ENCODE measurements at places on chromosomes 2 and 18.

GRCh38 chr2:1539441-1539840 lies 126.2 kb downstream of the TPO start:
- DNase-seq, result no peak

- DNase-seq, result no peak
Measured at GRCh38 chr18:67901573-67901972, 385.1 kb upstream of the DSEL start.

- DNase-seq, result no peak
Measured at GRCh38 chr18:12518326-12518725, 110.6 kb downstream of the PRELID3A start.

GRCh38 chr2:168181825-168182224 lies 65.6 kb downstream of the STK39 start:
- DNase-seq, result no peak

- DNase-seq, result no peak
Measured at GRCh38 chr2:176533505-176534193, 264.4 kb downstream of the MTX2 start.

- DNase-seq, result no peak
Measured at GRCh38 chr2:215970425-215970824, 42.9 kb downstream of the MREG start.

DNA sequence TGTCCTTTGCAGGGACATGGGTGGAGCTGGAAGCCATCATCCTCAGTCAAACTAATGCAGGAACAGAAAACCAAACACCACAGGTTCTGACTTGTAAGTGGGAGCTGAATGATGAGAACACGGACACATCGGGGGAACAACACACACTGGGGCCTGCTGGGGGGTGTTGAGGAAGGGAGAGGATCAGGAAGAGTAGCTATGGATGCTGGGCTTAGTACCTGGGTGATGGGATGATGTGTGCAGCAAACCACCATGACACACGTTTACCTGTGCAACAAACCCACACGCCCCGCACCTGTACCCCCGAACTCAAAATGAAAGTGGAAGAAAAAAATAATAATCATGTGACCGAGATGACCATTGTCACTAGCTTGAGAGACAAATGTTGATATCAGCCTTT lies 114.7 kb downstream of the NDUFA10 start:
- no peak for DNase-seq

DNA sequence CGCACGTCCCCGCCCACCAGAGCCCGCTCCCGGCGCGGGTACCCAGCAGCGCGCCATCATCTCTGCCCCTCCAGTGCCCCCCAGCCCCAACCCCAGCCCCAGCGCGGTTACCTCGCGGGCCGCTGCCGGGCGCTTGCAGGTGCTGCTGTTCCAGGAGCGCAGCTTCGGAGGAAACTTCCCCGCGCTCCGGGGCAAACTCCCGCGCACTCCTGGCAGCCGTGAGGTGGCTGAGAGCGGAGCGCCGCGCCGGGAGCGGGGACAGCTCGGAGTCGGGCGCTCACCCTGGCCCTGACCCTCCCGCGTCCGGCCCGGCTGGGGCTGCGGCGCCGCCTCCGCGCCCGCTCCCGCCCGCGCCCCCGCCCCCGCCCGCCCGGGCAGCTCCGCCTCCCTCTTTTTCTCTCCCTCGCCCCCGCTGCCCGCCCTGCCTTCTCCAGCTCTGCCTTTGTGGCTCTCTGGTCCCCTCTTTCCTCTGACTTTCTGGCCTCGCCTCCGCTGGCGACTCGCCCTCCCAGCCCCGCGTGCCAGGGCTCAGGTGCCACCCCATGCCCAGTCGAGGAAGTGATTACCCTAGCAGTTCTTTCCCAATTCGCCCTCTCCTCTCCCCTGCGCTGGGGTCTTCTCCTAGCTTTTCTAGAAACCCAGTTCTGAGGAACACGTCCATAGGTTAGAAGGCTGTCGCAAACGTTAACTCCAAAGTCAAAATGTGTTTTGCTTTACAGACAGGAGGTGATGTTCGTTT lies at the start of gene CHST9:
Gene CHST9, minus strand, starts transcription at position 284 of the 739 bp plus-strand sequence. CDS start 42,499 bp downstream, outside the sequence.
- DNase-seq, result no peak

All from NCI-H1436 treated with DMSO at 0.1 percent for 48 hours (cell line).